Stimulated activated CD4-positive, alpha-beta T cell treated with anti-CD3 and anti-CD28 coated beads, Interleukin-4, amount 100 ng/mL, for 4 hours (primary cell): ENCODE measurements at places on chromosomes 3 and 15.

- no peak for DNase-seq
Measured at GRCh38 chr3:180594631-180595558, 7.1 kb upstream of the TTC14 start.

GRCh38 chr3:186093271-186093900 is 15.5 kb downstream of the ETV5 start:
- DNase-seq, result no peak

DNA sequence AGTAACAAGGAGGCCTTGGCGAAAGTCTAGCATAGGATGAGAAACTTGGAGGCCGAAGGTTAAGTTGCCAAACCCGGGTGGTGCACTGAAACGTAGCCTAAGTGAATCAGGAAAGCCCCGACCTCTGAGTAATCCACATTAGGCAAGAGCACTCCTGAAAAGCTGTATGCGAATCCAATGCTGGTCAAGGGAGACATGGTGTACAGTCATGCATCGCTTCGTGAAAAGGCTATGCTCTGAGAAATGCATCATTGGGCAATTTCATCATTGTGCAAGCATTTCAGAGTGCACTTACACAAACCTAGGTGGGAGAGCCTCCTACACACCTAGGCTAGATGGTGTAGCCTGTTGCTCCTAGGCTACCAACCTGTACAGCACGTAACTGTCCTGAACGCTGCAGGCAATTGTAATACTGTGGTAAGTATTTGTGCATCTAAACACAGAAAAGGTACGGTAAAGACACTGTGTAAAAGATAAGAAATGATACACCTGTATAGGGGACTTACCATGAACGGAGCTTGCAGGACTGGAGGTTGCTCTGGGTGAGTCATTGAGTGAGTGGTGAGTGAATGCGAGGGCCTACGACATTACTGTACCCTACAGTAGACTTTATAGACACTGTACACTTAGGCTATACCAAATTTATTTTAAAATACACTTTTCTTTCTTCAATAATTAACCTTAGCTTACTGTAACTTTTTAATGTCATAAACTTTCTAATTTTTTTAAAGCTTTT is 222.5 kb downstream of the SHQ1 start:
- no peak for DNase-seq

GRCh38 chr15:77816983-77817382 is 184.3 kb upstream of the LINGO1 start:
- no peak for DNase-seq

DNA sequence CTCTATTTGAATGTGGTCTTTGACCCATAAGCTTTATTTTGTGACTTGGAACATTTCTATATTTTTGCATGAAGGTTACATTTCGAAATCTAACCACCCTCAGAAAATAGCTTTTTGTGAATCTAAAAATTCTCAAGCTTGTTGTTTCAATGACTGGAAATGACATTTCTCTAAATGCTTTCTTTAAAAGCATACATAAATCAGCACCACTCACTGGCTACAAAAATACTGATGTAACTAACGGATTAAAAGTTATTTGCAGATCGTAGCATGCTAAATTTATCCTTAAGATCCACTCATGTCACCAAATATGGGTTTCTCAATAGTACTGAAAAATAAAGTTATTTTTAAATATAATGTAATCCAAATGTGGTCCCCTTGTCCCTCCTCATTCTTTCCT is 55.2 kb upstream of the ACAN start:
- DNase-seq, result no peak

DNA sequence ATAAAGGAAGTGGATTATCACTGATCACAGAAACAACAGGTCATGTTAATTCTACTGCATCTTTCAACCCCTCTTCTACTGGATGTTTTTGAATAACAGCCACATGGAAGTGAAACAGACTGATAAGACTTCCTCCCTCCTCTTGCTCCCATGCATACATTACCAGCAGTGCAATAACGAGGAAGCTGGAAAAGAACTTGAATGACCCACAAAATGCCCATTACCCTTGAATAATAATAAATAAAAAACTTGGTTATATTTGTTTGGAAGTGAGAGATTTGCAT is 51.6 kb downstream of the RARB start:
- no peak for DNase-seq

DNA sequence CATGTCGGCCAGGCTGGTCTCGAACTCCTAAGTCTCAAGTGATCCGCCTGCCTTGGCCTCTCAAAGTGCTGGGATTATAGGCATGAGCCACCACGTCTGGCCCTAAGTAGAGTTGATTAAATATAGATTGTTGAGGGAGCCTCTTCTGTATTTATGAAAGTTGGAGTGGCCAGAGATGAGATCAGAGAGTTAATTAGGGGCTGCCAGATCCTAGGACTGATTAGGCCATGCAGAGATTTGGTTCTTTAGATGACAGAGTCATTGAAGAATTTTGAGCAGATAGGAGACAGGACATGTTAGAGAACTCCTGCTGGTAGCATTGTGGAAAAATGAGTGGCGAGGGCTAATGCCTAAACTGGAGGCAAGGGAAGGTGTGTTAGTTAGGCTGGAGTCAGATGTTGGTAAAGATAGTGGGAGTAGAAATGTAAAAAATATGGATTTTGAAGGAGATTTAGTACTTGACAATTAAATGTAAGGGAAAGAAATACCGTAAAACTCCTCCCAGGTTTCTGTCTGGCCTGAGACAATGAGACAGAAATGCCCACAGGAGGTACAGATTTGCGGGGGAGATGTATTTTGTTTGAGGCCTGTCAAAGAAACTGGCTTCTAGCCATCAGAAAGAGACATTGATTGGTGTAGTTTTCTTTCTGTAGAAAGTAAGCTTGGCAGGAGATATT is 23.4 kb downstream of the SACM1L start:
- no peak for DNase-seq

GRCh38 chr15:64224511-64224910 is 61.7 kb upstream of the PPIB start:
- no peak for DNase-seq

DNA sequence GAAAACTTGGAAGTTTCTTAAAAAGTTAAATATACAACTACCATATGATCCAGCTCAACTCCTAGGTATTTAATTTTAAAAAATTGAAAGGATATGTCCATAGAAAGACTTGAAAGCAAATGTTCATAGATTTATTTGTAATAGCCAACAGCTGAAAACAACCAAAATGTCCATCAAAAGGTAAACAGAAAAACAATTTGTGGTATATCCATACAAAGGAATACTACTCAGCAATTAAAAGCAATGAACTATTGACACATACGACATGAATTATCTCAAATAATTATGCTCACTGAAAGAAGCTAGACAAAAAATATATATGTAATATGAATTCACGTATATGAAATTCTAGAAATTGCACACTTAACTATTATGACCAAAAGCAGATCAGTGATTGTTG is 249.5 kb downstream of the MEIS2 start:
- DNase-seq, result no peak

- no peak for DNase-seq
Measured at GRCh38 chr3:174337227-174337626, 521.9 kb upstream of the NAALADL2 start.

DNA sequence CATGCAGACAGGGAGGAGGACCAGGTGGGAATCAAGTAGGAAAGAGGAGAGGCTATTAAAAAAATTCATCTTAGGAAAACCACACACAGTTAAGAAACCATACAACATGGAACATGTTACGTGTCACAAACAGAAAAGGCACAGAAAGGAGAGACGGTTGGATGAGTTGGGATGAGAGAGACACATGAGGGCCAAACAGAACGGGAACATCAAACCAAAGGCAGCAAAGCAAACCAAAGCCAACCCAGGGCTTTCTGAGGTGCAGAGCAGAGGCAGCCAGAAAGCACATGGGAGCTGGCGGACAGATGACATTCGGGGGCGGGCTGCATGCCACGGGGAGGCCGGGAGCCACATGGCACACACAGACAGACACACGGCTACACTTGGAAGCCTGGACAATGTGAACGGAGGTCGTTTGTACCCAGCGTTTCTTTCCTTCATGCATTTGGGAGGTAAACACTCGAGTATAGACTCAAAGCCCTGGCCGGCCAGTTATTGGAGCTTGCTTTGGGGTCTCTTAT is 8.6 kb upstream of the SEC13 start:
- no peak for DNase-seq

GRCh38 chr3:10473581-10474274 is 31.7 kb downstream of the ATP2B2 start:
- no peak for DNase-seq

DNA sequence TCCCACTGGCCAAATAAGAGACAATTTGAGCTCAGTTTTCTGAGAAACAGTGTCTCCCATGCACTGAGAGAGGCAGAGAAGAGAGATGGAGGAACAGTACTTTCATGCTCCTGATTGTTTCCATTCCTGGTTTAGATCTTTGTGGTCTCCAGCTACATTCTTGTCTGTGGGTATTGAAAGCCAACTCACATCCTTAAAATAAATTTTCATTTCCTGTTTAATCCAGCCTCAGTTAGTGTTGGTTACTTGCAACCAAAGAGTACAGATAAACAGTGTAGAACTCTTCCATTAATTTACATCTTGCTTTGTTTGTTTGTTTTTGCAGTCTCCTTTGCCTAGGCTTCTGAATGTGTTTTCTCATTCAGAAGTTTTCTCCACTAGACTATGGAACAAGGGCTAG is 123.7 kb upstream of the CLSTN2 start:
- no peak for DNase-seq

GRCh38 chr15:31498329-31498728 is 171.7 kb downstream of the KLF13 start:
- no peak for DNase-seq

- DNase-seq, result no peak
Measured at GRCh38 chr3:12705981-12706380, 42.1 kb upstream of the RAF1 start.
